ENCODE measurements at places on chromosomes 6 and 20.

DNA sequence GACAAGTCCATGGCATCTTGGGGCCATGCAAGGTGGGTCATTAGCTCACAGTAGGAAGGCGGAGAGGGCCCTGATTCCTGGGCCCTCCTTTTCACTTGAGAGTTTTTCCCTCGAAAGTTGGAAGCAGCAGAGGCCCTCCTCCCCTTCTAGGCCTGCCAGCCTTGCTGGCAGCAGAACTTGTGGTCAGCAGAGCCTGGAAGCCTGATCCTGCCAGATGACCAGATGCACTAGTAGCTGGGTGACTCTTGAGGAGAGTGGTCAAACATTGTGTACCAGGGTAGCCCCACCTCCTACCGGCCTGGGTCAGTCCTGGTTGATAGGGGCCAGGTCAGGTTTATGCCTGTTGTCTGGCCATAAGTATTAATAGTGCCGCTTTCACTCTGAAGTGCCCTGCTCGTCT, 3.8 kb upstream of the HMGA1 start:
- no peak for DNase-seq

GRCh38 chr6:129648819-129649491, 61.0 kb downstream of the ARHGAP18 start:
- DNase-seq = no peak

DNA sequence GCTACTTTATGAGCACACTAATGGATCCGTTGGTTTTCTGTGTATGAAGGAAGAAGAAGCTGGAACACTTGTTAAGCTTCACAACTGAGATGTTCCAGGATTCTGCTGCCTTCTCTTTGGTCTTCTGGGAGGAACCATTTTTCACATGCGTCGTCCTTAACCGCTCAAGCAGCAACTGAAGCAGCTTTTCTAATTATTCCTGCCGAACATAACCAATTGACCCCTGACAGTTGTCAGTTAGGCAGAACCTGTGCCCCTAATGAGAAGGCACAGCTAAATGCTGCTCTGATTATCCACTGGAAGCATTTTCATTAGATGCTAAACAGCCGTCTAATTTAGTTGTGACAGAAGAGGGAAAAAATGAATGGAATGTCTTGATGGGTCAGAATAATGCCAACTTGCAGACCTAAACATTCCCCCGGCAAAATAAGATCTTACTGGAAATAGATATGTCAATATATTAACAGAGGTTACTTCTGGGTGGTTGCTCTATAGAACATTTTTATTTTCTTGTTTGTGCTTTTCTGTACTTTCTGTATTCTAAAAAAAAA, 85.0 kb upstream of the SMLR1 start:
- no peak for DNase-seq

DNA sequence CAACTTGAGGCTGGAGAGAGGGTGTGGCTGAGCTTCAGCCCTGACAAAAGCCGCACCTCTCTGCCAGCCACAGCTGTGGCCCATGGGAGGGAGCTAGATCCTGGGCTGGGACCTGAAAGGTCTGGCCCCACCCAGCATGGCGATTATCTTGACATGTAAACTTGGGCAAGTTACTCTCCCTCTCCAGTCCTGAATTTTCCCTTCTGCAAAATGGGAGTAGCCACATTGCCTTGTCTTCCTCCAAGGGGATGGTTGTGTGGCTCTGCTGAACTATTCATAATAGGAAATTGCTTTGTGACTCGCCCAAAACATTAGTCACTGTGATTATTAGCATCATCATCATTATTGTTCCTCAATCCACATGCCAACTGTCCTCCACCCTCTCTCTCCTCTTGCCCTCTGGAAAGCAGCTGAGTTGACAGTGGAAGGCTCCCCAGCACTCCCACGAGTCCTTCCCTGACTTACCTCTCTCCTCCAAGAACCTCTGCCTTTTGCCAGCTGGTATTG, 23.0 kb upstream of the RBPJL start:
- DNase-seq = no peak

DNA sequence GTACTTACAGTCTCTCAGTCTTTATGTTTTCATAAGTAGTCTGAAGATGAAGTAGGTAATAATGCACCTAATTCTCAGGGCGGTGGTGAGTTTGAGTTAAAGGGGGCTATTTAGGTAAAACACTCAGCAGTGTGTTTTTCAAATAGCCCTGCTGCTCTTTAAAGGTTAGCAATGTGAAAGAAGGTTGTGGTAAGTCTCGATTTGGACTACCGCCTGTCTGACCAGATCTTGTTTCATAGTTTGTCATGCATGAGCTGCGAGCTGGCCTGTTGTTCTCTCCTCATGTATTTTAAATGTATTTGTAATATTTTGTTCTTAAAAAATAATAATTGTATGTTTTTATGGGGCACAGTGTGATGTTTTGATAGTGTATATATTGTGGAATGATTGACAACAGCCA, 340.2 kb downstream of the DHX35 start:
- no peak for DNase-seq

DNA sequence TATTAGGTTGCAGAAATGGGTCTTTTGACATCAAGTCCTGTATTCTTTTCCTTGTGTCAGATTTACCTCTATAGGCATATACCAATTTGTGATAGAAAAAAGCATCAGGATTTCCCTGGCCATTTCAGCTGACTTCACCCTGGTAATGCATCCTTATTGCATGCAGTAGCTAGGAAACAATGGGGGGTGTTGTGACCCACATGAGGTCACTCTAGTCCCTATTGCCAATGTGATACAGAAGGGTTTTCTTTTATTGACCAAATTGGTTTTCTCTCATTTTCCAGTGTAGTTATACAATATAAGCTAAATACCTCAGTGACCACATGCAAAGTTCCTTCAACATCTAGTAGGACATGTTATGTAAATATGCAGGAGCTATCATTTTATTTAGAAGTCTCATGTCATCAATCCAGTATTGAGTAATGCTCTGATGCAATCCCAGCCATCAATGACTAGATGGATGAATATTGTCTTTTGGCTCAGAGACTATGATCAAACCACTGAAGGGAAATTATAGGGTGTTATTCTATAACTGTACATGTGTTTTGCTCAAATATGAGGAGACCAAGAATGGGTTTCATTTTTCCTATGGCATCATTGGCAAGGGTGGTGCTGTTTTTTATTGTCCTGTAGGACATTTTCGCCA, 177.7 kb downstream of the KLHL32 start:
- DNase-seq = no peak

- no peak for DNase-seq
These were observed 32.9 kb downstream of the PTCHD4 start for GRCh38 chr6:48078120-48078519.

DNA sequence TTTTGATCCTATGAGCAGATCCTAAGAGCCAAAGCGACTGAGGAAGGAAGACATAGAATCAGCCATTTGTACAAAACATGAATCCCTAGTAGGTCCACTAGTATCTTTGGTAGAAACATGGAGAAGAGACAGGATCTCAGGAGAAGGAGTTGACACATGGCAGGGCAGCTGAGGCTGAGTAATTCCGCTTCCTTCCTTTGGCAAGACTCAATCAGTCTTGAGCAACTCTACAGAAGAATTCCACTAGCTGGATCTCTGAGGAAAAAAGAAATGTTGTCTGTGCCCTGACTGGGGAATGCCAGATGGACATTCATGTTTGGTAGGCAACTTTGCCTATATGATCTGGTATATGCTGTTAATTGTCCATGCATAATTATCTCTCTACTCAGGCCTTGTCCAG, 35.3 kb downstream of the ESR1 start:
- DNase-seq = no peak

DNA sequence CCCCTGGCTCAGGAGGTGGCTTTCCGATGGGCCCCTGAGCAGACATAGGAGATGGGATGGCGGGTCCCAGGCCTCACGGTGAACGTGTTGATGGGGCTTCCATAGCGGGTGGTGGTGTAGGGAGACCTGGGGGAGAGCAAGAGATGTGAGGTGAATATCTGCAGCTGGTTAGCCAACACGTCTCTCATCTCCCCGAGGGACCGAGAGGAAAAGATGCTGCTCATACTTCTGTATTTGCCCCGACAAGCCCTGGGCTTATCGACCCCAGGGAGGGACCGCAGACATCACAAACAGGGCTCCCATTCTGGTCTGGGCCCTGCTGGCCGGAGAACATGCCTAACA, 38.7 kb downstream of the C6orf132 start:
- DNase-seq = no peak

DNA sequence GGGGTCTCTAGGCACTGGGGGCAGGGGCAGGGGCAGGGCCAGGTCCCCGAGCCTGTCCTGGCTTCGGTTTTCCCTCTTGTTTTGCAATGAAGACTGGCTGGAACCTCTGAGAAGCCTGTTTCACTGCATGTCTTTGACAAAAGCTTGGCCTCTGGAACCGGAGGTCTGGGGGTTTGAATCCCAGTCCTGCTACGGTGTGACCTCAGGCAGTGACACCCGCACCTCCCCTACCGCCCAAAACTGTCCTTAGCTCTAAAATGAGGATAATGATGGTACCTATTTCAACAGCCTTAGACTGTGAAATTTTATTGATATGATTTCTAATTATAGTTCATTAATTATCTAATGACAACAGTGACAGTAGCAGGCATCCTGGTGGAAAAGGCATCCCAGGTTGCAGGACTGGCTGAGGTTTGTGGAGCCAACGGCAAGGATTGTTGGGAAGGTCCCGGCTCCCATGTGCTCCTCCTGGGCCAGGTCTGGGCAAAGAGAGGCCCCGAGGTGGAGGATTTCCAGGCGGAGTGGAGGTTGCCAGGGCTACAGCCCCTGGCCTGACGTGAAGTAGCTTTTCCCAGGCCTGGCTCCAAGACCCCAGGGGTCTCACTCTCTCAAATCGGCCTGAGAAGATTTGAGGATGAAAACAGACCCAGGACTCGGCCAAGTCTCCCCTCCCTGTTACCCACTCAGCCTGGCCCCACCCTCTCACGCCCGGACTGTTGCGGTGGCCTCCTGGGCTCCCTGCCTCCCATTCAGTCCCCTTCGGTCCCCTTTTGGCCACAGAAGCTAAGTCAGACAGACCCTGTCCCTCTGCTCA, 57.9 kb downstream of the SNAI1 start:
- DNase-seq = no peak

- DNase-seq = peak; percentile 47
These were observed 616 bp downstream of the TUBB start for GRCh38 chr6:30720738-30721197.

DNA sequence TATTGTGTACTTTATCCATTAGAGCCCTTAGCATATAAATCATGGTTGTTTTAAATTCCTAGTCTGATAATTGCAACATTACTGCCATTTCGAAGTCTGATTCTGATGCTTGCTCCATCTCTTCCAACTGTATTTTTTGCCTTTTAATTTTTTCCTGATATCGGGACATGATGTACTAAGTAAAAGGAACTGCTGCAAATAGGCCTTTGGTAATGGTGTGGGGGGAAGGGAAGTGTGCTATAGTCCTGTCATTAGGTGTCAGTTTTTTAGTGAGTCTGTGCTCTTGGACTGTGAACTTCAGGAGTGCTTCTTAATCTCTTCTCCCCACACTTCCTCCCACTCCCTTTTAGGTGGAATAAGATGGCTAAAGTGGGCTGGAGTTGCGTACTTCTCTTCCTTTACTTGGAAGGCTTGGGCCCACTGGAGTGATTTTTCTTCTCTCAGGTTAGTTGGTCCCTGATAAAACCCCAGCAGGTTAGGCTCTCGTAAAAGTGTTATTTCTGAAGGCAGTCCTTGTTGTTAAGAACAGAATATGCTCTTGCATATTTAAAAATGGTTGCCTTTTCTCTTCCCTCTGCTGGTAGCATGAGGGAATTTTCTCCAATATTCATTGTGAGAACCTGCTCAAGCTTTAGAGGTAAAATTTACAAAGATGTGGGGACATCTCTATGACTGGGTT, 18.1 kb downstream of the STXBP5 start:
- no peak for DNase-seq

DNA sequence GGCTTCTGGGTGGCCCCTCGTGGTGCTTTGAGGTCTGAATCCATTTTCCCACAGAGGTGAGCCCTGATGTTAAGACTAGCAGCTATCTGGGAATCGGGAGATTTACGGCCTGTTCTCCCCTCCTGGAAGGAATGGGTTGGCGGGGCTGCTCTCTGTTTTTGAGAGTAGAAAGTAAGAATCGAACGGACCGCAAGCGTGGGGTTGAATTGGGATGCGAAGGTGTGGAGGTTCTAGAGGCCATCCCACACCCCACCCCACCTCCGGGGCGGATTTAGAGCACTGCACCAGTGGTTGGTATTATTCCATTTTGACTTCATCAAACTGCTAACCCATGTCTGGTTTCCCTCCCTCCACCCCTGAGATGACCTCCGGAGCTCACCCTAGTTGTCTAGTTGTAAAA, 11.5 kb downstream of the PYGB start:
- no peak for DNase-seq

DNA sequence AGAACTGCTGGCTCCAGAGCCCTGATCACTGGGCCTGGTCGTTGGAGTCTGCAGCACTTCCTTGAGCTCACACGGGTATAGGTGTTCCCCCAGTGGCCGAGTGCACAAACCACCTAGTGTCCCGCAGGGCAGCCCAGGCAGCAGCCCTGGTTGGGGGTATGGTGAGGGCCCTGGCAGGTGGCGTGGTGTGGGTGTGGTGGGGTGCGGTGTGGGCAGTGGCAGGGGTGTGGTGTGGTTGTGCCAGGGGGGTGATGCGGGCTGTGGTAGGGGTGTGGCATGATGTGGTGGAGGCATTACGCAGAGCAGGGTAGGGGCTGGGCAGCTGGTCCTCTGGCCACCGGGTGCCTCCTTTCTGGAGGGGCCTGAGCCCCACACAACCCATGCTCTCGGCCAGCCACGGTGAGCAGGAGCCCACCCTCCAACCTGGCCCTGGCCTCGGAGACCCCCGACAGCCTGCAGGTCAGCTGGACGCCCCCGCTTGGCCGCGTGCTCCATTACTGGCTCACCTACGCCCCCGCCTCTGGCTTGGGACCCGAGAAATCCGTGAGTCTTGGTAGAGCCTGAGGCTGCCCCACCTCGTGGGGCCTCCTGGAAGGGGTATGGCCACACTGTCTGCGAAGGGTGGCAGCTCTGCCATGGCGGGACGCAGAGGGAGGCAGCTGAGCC, 20.5 kb downstream of the COL20A1 start:
- no peak for DNase-seq

DNA sequence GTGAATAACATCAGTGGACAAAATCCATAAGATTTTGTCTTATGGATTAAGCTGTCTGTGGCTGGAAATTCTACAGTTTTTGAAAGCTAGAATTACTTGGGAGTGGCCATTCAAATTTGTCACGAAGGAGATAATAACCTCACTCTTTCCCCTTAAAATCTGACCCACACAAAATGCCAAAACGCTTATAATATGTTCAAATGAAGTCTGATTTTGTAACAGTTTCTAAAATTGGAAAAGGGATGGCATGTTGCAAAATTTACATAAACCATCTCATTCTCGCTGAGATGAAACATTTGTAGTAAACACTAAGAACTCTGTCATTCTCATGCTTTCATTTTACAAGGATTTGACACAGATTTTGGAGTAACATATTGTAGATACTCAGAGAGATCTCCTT, 112.7 kb downstream of the GJA1 start:
- DNase-seq = no peak

GRCh38 chr20:23624324-23624691, 13.4 kb downstream of the CST3 start:
- no peak for DNase-seq

GRCh38 chr6:72863131-72863530, 241.3 kb downstream of the KCNQ5 start:
- DNase-seq = no peak

GRCh38 chr6:33698494-33698893, 13.0 kb downstream of the UQCC2 start:
- no peak for DNase-seq

Data from activated CD4-positive, alpha-beta T cell treated with anti-CD3 and anti-CD28 coated beads for 1 hour (primary cell).